ENCODE measurements at places on chromosomes 11 and 22. TPM values are rescaled to one million over a fixed set of nuclear protein-coding genes. Genes with fewer than 3 reads are reported as not detected.

GRCh38 chr22:21766691-21767462 lies 31.3 kb upstream of the YPEL1 start:
- peaks cover 100% of the 10 kb centered on the region for H3K36me3 ChIP-seq
- H3K4me3 ChIP-seq = no peak overlapping the region
- no peak overlapping the region for H3K27ac ChIP-seq
- no peaks in the 10 kb centered on the region for H3K27me3 ChIP-seq

DNA sequence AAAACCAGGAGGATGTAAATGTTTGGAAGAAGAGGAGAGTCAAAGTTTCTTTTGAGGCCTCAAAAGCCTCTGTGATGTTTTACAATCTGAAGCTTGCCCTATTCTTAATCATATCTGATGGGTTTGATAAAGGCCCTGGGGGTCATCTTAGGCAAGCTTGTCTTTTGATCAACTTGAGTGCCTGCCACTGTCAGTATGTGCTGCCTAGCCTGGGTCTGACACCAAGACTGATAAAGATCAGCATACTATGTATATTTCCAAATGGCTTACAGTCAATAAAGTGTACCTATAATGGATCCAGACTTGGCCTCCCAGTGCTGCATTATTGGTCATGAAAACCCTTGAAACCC lies 12.7 kb downstream of the EHF start:
- H3K4me1 ChIP-seq = no peaks in the 10 kb centered on the region
- no peaks in the 10 kb centered on the region for H3K36me3 ChIP-seq
- H3K27ac ChIP-seq = no peak overlapping the region
- H3K27me3 ChIP-seq = no peaks in the 10 kb centered on the region

GRCh38 chr11:64608046-64608445 lies 17.0 kb downstream of the SLC22A12 start:
- no peak overlapping the region for H3K27ac ChIP-seq
- H3K36me3 ChIP-seq = no peaks in the 10 kb centered on the region
- H3K4me1 ChIP-seq = no peaks in the 10 kb centered on the region
- DNase-seq = no peak

DNA sequence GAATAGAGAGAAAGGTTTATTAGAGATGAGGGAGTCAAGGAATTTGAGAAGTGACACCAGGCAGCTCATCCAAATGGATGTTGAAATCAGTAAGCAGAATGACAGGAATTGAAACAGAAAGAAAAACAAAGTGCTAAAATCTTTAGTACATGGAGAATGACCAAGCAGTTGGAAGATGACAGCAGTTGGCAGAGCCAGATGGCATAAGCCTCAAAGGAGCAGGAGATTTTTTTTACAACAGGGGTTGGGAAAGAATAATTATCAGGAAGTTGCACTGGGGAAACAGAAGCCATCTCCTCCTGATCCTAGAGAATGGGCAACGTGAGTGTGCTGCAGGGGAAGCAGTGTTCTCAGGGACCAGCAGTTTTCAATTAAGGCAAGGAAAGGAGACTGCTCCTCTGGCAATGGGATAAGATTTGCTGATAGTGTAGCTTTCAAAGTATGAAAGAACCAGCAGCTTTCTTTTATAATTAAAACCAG lies 28.9 kb downstream of the RAB39A start:
- no peak overlapping the region for H3K4me3 ChIP-seq
- H3K27ac ChIP-seq = no peak overlapping the region
- H3K27me3 ChIP-seq = no peaks in the 10 kb centered on the region
- H3K36me3 ChIP-seq = no peaks in the 10 kb centered on the region

- H3K36me3 ChIP-seq = peaks cover 30% of the 10 kb centered on the region
- peaks cover 8% of the 10 kb centered on the region for H3K4me1 ChIP-seq
- no peak overlapping the region for H3K27ac ChIP-seq
- DNase-seq = no peak
Measured at GRCh38 chr22:37972527-37972926, 11.8 kb downstream of the SOX10 start.

- DNase-seq = no peak
- no peaks in the 10 kb centered on the region for H3K27me3 ChIP-seq
- H3K27ac ChIP-seq = no peak overlapping the region
- peaks cover 58% of the 10 kb centered on the region for H3K4me1 ChIP-seq
- H3K4me3 ChIP-seq = no peak overlapping the region
- no peaks in the 10 kb centered on the region for H3K36me3 ChIP-seq
Measured at GRCh38 chr11:19767627-19768151, 55.1 kb downstream of the NAV2 start.

DNA sequence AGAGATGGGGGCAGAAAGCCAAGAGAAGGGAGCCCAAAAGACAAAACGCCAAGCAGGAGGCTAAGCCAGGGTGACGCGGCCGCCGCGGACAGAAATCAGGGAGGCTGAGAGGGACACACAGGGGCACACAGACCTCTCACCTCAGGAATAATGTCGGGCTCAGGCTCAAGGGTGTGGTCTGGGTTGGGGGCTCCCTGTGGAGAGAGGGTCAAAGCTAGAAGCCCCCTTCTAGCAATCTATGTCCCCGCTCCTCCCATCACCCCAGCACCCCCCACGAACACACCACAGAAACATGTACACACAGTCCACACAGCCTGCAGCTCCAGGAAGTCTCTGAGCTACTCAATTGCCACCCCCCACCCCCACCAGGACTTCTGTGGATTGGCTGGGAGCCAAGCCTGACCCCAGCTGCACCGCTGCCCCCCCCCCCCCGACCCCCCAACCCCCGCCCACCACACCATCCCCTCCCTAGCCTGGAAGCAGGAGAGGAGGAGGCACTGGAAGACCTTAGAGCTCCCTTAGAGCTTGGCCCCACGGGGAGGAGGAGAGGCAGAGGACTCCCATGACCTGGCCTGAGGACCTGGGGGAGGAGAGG lies 6.9 kb downstream of the BCL9L start:
- H3K27ac ChIP-seq = peak overlapping the region; percentile 95
- peak overlapping the region; percentile 94 for H3K4me3 ChIP-seq
- DNase-seq = no peak
- H3K36me3 ChIP-seq = no peaks in the 10 kb centered on the region

DNA sequence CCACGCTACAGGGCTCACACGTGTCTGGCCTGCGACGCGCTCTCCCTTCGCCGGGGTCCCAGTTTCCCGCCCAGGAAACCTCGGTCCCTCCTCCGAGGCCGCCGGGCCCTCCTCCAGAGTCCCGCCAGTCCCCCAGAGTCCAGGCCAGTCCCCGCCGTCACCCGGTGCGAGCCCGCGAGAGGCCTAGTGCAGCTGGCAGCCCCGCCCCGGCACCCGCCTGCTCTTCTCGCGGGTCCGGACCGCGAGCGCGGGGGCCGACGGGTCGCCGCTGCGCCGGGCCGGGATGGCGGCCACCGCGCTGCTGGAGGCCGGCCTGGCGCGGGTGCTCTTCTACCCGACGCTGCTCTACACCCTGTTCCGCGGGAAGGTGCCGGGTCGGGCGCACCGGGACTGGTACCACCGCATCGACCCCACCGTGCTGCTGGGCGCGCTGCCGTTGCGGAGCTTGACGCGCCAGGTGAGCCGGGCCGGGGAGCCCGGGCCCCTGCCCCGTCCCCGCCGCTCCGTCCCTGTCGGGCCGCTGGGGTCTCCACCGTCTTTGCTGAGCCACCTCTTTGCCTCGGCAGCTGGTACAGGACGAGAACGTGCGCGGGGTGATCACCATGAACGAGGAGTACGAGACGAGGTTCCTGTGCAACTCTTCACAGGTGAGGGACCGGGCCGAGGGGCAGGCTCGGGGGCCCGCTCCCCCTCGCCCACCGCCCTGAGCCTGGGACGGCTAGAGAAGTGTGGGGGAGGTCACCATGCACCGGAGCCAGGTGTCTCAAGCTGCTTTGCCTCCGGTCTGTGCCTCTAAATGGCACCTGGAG lies at the start of gene PTPMT1:
TSS of gene PTPMT1 (plus strand) at position 260 of the 809 bp plus-strand sequence. CDS start at position 284, 24 bp downstream.
- DNase-seq = no peak
- H3K27me3 ChIP-seq = no peaks in the 10 kb centered on the region
- peaks cover 11% of the 10 kb centered on the region for H3K4me1 ChIP-seq
- peak within 1 kb of the TSS; percentile 80 for H3K27ac ChIP-seq

- H3K36me3 ChIP-seq = no peaks in the 10 kb centered on the region
- DNase-seq = peak; percentile 70
- H3K27me3 ChIP-seq = no peaks in the 10 kb centered on the region
- H3K27ac ChIP-seq = no peak overlapping the region
Measured at GRCh38 chr22:48104766-48105165, 1342.3 kb downstream of the TBC1D22A start.

DNA sequence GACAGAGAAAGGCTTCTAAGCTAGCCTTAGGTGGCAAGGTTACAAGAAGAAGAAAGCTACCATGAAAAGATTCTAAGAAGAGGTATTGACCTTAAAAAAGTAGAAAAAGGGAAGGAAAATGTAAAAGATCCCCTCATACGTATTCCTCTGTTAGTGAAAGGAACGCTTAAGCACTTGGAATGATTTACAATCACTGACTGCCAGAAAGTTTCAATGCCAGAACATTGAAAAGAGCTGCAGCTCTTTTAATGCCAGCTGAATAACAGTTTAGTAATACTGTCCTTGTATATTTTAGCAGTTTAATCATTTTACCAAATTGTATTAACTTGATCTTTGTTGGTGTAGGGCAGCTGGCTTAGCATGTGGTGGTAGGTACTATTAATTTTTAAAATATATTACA lies 650.7 kb downstream of the FAM181B start:
- H3K27ac ChIP-seq = no peak overlapping the region
- no peak for DNase-seq
- H3K36me3 ChIP-seq = no peaks in the 10 kb centered on the region
- H3K4me3 ChIP-seq = no peak overlapping the region
- no peaks in the 10 kb centered on the region for H3K27me3 ChIP-seq
- H3K4me1 ChIP-seq = no peaks in the 10 kb centered on the region

DNA sequence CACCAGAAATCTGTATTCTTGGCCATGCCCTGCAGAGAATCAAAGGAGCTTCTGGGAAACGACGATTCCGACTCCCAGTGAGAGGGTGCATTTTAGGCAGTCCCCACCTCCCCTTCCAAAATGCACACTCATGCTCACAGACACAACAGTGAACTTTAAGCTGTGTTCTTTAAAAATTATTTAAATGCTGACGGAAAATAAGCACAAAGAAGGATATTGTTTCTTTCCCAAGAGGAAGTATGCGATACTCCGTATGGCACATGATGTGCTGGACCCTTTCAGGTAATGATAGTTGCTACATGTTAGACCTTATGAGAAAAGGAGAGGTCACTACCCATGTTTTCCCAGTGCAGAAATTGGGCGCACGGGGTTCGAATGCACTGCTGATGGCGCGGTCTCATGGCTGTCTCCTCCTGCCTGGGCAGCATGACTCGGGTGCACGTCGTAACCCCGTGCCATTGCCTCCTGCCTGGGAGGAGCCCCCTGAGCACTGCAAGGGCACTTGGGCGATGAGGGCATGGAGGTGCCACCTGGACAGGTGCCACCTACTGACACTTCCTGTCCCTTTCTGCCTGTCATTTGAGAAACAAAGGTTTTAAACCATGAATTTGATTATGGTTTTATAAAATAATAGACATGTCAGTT lies 63.9 kb upstream of the CTTN start:
- no peak for DNase-seq
- no peaks in the 10 kb centered on the region for H3K27me3 ChIP-seq
- no peak overlapping the region for H3K4me3 ChIP-seq
- H3K36me3 ChIP-seq = peaks cover 100% of the 10 kb centered on the region

CBLIF gene
- not detected for total RNA-seq

VPREB1 gene
- total RNA-seq = not detected

FOLH1 gene
- total RNA-seq = 2.0 TPM

SAAL1 gene
- 10.3 TPM for total RNA-seq

All from esophagus muscularis mucosa (tissue), 4 donors.